Activated CD4-positive, alpha-beta T cell treated with anti-CD3 and anti-CD28 coated beads, Interleukin-2, Interleukin-4, amounts not matched to agents 100 ng/mL and 50 ng/mL, durations not matched to agents 16 hours and 8 hours (primary cell): ENCODE measurements at places on chromosomes 7 and 10.
A peak's percentile ranks its signal among the peaks of the same experiment; 100 is the strongest.

GRCh38 chr7:53119514-53119941 is 84.1 kb downstream of the POM121L12 start:
- no peak for DNase-seq

GRCh38 chr7:137266764-137267163 is 76.8 kb downstream of the PTN start:
- no peak for DNase-seq

DNA sequence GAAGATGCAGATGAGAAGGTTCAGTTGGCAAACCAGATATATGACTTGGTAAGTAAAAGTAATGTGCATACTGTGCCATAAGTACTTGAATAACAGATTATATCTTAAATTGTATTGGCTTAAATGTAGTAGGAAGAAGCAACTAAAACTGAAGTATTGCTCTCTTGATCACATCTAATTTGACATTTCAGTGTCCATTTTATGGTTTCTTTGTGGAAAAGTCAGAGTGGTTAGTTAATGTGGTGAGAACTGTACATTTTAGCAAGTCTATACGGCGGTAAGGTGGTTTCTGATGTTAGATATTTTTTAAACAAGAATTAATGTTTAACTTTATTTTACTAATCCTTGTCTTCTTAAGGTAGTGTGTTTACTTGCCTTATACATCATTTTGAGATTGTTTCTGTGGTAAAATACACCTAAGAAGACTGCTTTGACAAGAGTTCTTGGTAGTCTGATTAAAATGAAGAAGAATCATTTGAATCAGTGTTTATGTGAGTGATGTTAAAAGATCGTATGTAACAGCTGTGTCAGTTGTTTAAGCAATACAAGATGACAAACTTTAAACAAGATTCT is 5.1 kb downstream of the ING3 start:
- peak; percentile 54 for DNase-seq

- no peak for DNase-seq
Observed at GRCh38 chr10:68202960-68203353, 29.0 kb downstream of the ATOH7 start.

DNA sequence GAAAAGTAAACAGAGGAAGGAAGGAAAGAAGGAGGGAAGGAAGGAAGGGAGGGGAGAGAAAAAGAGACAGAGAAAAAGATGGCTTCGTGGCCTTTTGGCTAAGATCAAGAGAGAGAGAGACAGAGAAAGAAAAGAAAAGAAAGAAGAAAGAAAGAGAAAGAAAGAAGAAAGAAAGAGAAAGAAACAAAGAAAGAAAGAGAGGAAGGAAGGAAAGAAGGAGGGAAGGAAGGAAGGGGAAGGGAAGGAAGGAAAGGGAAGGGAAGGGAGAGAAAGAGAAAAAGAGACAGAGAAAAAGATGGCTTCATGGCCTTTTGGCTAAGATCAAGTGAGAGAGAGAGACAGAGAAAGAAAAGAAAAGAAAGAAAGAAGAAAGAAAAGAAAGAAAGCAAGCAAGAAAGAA is 91.4 kb downstream of the PRLHR start:
- DNase-seq: no peak

DNA sequence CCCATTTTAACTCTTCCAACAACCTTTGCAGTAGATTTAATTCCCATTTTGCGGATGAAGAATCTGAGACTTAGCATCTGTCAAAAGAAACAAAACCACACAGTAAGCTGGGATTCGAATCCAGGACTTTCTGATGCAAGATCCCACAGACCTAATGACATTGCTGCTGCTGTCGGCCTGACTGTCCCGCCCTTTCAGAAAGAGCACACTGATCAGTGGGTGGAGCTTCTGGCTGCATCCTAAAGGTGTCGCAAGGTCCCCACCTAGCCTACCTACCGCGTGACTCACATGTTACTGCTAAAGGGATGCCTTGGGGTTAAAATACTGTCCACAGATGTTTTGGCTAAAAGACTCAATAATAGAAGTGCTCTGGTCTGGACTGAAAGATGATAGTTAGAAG is 134.7 kb downstream of the EMX2 start:
- DNase-seq: no peak

DNA sequence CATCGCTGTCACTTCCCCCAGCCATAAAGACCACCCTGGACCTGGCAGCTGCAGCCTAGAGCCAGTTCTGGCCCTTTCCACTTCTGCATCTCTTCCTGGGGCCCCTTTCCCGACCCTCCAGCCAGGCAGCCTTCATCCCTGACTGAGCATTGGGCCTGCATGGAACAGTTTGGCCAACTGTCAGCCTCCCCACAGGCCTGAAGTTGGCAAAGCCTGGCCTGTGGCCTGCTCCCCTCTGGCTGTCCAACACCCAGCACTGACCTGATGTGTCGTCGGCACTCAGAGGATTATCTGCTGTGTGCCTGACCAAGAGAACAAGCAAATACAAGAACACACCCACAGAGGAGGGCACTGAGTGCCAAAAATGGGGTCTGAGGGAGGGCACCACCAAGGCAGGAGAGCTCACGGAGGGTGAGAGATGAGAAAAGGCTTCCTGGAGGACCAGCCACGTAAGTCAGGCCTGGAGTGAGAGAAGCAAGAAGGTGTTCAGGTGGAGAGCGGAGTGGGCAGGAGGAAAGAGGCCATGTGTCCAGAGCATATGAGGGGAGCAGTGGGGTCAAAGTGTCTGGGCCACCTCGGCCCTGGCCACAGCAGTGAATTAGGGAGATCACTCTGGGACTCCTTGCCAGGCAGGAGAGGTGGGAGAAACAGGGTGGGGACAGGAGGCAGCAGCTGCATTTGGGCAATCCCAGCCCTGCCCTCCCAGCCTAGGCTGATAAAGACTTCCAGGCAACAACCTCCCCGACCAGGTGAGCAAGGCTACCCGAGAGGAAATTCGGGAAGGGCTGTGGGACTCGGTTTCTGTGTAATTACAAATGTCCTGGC is 4.5 kb downstream of the GPRIN2 start:
- no peak for DNase-seq

- no peak for DNase-seq
Observed at GRCh38 chr7:116582806-116583444, 58.1 kb downstream of the CAV1 start.
